AG09319 (cell line): ENCODE measurements at places on chromosomes 2 and 18.

DNA sequence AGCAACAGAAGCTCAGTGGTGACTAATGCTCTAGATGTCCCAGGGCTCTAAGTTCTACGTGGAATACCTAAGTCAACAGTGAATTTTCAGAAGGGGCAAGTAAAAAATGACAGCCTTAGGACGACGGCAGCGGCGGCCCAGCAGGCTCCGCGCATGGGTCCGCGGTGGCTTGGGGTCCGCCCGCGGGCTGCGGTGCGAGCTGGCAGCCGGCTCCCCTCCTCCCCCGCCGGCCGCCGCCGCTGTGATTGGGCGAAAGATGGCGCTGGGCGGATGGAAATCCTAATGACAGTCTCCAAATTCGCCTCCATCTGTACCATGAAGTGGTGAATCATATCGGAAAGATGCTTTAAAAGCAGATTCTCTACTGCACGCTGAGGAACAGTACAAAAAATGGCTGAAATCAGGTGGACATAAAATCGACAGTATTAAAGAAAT is 74.7 kb downstream of the HNRNPLL start:
- DNase-seq: no peak

- no peak for DNase-seq
These were observed 32.6 kb downstream of the PMAIP1 start for GRCh38 chr18:59932401-59932800.

DNA sequence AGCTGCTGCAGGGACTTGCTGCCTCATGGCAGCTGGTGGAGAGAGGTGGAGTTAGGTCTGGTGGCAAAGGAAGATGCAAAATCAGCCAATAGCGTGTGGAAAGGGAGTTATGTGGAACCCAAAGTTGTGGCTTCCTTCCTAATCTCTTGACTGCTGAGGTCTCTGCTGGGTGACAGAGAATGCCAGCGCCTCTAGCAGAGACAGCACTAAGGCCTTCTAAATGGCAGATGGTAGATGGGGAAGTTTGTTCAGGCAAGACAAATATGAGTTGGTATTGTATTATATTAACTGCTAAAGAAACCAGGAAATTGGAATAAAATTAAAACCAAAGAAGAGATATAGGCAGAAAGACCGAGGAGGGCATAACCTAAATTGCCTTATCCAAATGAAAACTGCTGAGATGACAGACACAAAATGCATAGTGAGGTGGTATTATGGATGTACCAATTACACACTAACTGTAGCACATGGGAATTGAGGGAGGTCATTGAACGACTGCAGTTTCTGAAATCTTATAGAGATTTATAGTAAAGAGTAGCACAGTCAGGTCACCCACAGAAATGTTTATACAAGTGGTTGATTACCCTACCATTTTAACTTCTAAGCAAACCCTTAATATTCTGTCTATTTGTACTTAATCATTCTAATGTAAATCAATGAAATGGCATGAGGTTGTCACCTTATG is 246.6 kb upstream of the SESTD1 start:
- no peak for DNase-seq

GRCh38 chr18:34322365-34323289 is 97.9 kb upstream of the NOL4 start:
- no peak for DNase-seq

- no peak for DNase-seq
These were observed 27.8 kb downstream of the RAB31 start for GRCh38 chr18:9735879-9736278.

DNA sequence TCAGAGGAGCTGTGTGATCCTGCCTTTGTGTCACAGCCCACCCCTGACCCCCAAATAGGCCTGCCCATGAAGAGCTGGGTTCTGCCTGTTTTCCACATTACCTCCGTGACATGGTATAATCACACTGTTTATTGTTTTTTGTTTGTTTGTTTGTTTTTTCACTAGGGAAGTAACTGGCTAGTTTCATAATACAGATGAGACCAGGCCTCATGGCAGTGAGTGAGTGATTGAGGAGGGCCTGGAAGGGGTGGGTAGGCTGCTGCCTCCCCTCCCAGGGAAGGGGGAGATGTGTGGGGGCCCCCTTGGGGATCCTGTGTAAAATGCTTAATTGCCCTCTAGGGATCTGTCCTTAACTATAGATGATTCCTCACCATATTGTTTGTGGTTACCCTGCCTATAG is 190.5 kb downstream of the LDLRAD4 start:
- DNase-seq: no peak

DNA sequence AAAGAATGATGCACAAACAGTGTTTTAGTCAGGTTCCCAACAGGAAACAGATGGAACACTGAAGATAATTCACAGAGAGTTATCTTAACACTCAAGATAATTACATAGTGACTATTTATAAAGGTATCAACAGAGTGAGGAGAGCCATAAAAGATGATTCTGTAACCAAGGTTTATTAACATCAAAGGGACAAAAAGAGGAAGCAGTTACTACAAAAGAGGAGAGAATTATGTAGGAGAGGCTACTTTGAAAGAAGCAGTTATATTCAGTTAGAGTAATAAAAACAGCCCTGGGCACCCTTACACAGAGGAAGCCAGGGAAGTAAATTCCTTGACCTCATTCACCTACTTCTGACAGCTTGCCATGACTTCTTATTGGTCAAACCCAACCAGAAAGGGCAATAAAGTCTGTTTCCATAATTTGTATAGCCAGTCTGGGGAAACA is 326.5 kb upstream of the SLC39A10 start:
- no peak for DNase-seq
